CD4-positive, alpha-beta T cell treated with Interleukin-10 for 1 hour (primary cell): ENCODE measurements at places on chromosomes 13 and 19.

GRCh38 chr13:71169180-71169579, 697.8 kb downstream of the DACH1 start:
- DNase-seq: no peak

GRCh38 chr13:98761986-98762616, 9.6 kb upstream of the SLC15A1 start:
- no peak for DNase-seq

GRCh38 chr19:33606556-33606955, 15.2 kb upstream of the CHST8 start:
- no peak for DNase-seq

- DNase-seq: no peak
Measured at GRCh38 chr19:18802354-18802753, 11.2 kb upstream of the COMP start.

- DNase-seq: no peak
Measured at GRCh38 chr19:13859361-13859880, 17.5 kb upstream of the NANOS3 start.

- peak; percentile 31 for DNase-seq
Measured at GRCh38 chr13:31038834-31039552, 106.5 kb downstream of the TEX26 start.

GRCh38 chr13:79380997-79381396, 25.1 kb downstream of the RBM26 start:
- no peak for DNase-seq

DNA sequence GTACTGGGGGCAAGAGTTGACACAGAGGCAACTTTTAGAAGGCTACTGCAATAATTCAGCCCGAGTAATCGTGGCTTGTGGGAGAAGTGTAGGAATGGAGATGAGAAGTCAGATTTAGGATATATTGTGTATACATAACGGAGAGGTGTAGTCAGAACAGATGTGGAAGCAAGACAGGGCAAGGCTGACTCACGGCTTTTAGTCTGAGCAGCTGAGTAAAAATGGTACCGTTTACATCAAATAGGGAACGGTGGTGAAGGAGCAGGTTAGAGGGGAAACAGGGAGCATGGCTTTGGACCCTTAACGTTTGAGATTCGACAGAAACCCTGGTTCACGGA, 796 bp upstream of the LSM14A start:
- DNase-seq: no peak

GRCh38 chr13:24217601-24218281, 57.2 kb downstream of the SPATA13 start:
- no peak for DNase-seq

DNA sequence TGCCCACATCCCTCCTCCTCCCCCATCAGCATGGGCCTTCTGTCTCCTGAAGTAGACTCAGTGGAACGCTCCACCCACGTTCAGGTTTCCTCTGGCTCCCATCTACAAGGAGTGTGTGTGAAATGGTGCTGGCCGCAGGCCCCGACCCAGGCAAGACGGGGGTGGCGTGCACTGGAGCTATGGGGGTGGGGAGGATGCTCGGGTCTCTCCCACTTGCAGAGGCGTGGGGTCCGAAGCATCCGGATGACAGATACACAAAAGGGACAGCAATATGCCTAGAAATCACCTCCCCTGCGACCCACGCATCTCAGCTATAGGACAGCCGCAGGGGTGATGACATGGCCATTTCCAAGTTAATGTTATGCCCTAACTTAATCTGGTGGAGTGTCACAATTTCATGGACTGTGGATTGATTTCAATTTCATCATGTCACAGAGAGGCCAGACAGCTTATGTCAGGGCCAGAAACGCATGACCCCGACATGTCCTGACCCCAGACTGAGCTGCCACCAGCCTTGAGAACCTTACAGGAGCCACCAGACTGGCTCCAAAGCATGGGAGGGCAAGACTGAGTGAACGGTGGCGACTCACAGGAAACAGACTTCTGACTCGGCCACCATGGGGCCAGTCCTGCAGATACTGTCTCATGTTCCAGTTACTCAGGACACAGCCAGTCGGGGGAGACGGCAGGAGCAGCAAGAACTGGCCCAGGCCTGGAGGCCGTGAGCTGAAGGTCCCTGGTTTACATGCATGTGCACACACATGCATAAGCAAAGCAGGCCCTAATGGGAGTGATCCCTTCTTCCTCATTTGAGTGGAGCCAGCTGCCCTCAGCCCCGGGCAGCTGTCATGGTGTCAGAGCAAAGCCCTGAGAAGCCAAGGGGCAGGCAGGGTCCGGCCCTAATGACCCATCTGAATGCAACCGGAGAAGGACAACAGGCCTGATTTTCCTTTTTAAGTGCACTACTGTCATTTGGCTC, 82.2 kb downstream of the SLC7A1 start:
- DNase-seq: no peak

- no peak for DNase-seq
Measured at GRCh38 chr19:34503531-34504272, 22.1 kb downstream of the WTIP start.

DNA sequence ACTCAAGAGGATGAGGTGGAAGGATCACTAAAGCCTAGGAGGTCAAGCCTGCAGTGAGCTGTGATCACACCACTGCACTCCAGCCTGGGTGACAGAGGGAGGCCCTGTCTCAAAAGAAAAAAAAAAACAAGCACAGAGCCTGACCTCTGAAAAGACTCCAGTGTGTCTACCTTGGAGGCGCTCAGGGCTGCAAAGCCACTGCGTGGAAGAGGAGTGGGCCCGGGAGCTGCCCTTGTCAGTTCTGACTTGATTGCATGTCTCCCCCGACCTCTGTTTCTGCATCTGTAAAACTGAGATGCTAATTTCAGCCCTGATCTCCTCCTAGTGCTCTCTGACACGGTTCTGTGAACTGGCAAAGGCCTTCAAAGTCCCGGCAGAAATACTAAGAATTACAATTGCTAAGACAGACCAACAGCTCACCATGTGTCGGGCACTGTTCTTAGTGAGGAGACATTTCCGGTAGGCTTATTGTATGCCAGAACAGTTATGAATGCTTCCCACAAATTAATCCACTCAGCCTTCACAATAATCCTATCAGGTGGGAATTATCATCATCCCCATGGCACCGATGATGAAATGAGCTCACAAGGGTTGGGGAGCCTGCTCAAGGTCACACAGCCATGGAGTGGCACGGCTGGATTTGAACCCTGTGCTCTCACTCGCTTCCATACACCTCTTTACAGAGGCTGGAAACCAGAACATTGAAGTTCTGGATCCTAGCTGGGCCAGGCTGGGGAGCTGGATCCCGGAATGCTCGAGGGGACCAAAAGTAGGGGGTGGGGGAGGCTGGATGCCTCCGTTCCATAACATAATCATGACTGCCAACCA, 3.5 kb downstream of the AKT2 start:
- DNase-seq: no peak

- no peak for DNase-seq
Measured at GRCh38 chr13:44932850-44933251, 56.4 kb downstream of the NUFIP1 start.

DNA sequence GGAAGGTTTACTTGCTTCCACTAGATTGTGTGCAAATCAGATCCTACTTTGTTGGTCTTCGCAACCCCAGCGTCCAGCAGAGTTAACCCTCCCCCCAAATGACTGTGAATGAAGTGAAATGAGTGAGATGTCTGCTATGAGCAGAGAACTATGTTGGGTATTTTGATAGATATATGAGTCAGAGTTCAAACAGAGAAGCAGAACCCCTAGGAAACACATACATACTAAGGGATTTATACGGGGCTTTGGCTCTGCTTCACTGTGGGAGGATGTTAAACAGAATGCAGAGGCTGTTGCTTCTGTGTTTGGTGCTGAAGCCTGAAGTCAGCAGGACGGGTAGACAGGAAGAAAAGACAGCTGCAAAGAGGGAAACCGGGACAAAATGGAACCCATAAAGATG, 197.0 kb downstream of the MZT1 start:
- DNase-seq: no peak

DNA sequence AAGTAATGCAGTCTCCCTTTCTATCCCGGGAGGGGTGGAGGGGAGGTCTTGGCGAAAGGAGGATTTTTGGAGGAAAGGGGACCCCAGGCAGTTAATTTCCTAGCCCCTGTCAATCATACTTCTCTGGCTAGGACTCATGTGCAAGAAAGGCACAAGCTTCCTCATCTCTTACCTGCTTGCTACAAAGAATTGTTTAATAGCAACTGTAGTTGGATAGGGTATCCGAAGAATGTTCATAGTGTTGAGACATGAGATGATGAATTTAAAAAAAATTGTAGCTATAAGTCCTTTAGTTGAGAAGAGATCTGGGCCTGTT, 525 bp downstream of the BORA start:
- no peak for DNase-seq
